SK-MEL-5 (cell line): ENCODE measurements at places on chromosomes 2 and 18.
A peak's percentile ranks its signal among the peaks of the same experiment; 100 is the strongest.

DNA sequence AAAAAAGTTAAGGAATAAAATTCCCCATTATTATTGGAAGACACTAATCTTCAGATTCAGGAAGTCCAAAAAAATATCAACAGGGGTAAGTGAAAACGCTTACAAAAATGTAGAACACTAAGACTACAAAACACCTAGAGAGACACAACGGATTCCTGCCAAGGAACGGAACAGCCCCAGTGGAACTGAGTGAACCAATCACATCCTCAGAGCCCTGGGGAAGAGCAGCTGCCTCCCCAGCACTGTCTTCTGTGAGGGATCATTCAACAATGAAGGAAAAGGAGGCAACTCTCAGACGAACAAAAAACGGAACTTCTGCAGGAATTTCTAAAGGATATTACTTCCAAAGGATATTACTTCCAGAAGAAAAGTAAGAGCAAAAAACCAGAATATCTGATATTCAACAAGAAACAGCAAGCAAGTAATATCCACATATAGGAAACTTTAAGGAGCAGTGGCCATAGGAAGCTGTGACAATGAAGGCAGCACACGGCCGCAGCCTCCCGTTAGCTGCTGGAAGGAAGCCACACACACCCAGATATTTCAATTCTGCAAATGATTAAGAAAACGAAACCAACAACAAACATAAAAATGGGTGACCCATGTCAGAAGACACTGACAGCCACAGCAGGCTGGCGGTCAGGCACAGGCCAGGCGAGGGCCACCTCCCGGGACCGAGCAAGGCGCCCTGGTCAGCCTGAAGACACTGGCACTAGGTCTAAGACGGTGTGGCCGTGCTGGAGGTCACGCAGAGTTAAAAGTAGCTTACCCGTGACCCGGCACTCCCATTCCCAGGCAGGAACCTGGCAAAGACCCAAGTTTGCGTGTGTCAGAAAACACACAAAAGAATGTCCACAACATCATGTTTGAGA is 81.8 kb downstream of the HDAC4 start:
- no peak for DNase-seq

- peak; percentile 37 for DNase-seq
Observed at GRCh38 chr2:191637182-191638078, 40.5 kb upstream of the NABP1 start.

DNA sequence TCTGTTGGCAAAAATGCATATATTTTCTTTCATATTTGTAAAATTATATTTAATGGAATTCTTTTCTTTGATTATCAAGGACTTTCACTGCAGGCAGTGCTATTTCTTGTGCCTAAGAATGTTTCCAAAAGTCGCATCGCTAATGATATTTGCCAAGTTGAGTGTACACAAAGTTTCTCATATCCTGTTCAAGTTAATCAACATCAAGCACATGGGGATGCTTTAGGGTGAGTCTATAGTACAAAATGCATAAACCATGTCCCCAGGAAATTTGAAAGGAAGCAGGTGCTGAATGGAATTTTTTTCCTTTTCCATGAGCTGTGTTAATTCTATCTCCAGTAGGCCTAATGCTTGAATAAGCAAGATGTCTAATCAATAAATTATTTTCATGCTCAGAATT is 129.7 kb downstream of the GALNT1 start:
- no peak for DNase-seq

- no peak for DNase-seq
Observed at GRCh38 chr18:70276416-70277191, 12.2 kb upstream of the SOCS6 start.

GRCh38 chr2:10634495-10634894 is 55.3 kb downstream of the NOL10 start:
- no peak for DNase-seq

GRCh38 chr2:58971511-58972360 is 730.6 kb upstream of the FANCL start:
- no peak for DNase-seq

- DNase-seq, result no peak
Observed at GRCh38 chr2:54573537-54573919, 117.4 kb downstream of the SPTBN1 start.

DNA sequence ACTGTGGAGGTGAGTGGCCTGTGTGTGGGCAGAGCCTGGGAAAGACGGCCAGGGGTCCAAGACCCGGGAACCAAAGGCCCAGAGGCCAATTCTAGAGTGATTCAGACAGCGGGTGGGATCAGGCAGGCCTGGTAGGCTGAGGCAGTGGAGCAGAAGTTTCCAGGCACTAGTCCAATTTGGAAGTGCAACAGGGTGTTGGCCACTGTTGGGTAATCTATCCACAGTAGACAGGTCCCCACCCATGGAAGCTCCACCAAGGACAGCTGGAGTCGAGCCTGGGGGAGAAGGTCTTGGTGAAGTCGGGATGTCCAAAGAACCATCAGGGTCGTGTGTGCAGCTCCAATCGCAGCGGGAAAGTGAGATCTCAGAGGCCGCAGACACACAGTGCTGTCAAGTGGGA is 125.8 kb upstream of the COPS8 start:
- DNase-seq, result no peak

GRCh38 chr18:43719267-43719795 is 442.0 kb upstream of the SYT4 start:
- no peak for DNase-seq

DNA sequence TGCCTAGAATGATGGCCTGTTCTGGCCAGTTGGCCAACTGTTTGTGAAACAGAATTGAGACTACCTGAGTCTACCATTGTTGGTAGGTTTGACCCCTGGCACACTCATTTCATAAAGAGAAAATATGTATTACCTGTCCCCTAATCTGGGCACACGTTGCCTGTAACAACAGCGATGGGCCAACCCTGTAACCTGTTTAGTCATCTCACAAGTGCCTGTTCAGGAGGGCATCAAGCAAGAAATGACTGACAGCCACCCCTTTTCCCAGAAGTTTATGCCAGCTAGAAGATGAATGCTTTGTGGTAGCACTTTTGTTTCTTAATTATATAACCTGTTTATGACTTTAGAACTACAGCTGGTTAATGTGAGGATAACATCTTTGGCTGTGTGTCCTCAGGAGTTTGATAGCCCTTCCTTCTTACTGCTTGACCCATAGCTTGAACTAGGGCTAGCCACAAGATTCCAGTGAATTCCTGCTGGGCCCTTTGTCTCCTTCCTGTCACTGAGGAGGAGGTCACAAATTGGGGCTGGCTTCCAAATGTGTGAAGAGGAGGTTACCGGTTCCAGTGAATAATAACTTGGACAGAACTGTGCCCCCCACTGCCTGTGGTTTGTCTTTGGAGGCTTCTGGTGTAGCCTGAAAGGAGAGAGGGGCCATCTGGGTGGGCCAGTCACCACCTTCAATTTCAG is 273.9 kb upstream of the EPAS1 start:
- DNase-seq, result no peak

- no peak for DNase-seq
Observed at GRCh38 chr18:6476880-6477279, 62.2 kb upstream of the L3MBTL4 start.

GRCh38 chr2:9552219-9553178 is 3.1 kb downstream of the ADAM17 start:
- DNase-seq, result peak; percentile 50

DNA sequence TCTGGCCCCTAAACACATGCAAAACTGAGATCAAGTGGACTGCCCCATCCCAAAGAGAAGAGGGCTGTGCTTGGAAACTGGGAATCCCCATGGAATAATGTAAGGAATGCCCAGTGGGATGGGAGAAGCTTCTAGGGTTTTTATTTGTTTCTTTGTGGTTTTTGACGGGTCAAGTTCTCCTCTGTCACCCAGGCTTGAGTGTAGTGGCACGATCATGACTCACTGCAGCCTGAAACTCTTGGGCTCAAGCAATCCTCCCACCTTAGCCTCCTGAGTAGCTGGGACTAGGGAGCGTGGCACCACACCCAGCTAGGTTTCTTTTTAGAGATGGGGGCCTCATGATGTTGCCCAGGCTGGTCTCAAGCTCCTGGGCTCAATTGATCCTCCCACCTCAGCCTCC is 101.7 kb upstream of the ZSWIM2 start:
- no peak for DNase-seq

- DNase-seq, result no peak
Observed at GRCh38 chr18:52979892-52980291, 639.9 kb downstream of the DCC start.

DNA sequence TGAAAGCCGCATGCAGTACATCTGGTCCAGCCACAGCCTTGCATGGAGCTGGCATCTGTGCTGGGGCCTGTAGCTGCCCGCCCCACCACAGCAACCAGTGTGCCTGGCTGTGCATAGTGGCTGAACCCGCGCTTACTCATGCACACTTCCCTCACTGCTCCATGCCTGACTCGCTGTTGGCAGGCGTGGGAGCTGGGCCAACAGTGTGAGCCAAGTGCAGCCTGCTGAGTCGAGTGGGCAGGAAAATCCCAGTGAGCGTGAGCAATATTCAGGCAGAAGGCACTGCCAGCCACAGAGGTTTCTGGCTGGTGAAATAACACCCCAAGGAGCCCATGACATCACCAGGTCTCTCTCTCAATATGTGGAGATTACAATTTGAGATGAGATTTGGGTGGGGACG is 1674.1 kb upstream of the TMEFF2 start:
- no peak for DNase-seq

- DNase-seq, result no peak
Observed at GRCh38 chr2:34660741-34661140, 1061.6 kb upstream of the FAM98A start.

GRCh38 chr18:12862467-12862866 is 21.6 kb downstream of the PTPN2 start:
- no peak for DNase-seq
